C1 segment of cervical spinal cord (tissue), 14 donors: ENCODE measurements at places on chromosomes 13 and 19.
A peak's percentile ranks its signal among the peaks of the same experiment; 100 is the strongest.

GRCh38 chr13:43316946-43317353, 293.6 kb downstream of the DNAJC15 start:
- DNase-seq = no peak

- no peak for DNase-seq
Measured at GRCh38 chr13:102561933-102562332, 34.9 kb upstream of the TPP2 start.

DNA sequence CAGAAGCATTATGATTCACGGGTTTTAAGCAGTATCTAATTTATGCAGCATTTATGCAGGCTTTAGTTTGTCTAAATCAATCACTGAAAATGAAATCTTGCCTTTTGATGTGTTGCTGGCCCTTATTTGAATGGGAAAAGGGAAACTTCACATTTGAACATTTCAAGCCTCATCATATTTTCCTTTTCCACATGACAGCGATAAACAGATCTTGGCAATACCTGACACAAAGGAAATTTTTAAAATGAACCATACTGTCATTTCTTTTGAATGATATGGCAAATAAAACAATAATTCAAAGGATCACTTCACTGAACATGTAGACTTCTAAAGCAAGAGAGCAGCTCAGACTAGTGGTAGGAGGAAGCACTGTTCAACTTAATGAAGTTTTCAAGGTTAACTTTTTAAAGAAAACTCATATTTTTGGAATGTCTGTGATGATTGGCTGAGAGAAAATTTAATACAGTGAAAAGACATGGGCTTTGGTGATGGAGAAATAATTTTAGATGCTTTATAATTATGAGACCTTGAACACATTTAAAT, 198.1 kb downstream of the OXGR1 start:
- DNase-seq = no peak

DNA sequence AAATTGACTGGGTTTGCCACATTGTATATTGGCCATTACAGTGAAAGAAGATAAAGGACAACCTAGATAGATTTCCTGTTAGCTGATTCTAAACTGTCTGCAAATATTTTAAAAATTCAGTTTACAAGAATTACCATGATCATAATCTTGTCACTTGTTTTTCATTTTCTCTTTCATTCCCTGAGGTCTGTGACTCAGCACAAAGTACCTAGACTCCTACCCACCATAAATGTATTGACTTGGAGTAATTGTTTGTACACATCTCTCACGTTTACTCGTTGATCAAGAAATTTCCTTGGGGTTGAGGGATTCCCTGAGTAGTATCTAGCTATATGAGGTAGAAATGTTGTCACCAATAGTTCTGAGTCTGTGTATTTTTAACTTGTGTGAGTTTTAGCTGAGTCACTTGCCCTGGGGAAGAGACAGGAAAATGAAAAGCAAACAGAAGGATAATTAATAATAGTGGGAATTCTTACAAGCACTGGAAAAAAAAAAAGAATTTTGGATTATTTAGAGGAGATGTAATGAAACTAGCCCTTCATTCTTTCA, 299.2 kb upstream of the DACH1 start:
- no peak for DNase-seq

DNA sequence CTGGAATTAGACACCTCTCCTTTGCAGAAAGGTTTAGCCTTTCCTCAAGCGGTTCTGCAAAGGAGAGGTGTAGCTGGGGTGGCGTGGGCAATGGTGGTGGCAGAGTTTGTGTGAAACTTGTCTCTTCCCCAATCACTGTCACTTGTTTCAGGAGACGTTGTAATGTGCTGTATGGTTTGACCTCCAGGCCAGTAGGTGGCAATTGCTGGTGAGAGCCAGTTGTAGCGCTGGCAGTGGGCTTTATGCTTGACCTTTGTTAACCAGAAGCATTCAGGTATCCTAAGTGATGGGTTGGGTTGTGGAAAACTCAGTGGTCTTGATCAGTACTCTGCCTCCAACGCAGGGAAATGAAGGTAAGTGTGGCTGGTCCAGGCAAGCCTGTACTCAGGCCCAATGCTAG, 12.7 kb upstream of the LILRA5 start:
- no peak for DNase-seq

DNA sequence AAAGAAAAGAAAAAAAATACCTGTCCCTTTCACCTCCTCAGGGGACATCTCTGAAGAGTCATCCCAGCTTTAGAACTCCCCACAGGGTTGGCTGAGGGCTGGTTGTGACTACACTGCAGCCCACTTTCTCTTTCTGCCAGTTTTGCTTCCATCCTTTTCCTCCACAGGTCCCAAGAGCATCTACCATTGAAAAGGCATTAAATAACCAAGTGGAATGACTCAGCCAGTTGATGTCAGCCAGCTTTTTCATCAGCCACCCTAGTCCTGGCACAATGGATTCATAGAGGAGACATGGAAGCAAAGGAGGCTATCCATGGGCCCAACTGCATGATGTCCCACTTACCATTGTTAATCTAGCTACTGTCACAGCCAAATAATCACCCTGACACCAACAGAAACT, 9.2 kb upstream of the RCBTB1 start:
- DNase-seq = no peak

GRCh38 chr19:1848399-1849131, at the start of gene REXO1:
Gene REXO1 (minus strand): TSS chr19:1848483. CDS start chr19:1848358, 125 bp downstream.
- peak; percentile 89 for DNase-seq

DNA sequence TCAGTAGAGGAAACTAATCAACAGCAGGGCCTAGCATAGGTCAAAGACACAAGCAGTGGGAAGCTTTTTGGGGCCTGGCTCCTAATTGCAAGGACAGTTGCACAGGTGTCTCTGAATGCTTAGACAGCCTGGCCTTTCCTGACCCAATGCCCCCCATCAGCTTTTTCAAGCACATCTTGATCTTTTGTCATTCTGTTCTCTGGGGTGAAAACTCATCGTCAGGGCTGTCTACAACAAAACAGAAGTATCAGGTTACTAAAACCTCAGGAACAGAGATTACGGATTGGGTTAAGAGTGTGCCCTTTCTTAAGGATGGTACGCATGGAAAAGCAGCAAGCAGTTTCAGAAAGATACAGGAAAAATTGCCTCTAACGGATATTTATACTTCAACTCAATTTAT, 8.3 kb upstream of the ZNF254 start:
- DNase-seq = no peak

GRCh38 chr13:86826232-86826631, 844.9 kb upstream of the SLITRK5 start:
- no peak for DNase-seq

- DNase-seq = no peak
Measured at GRCh38 chr19:31980796-31981195, 364.6 kb upstream of the ZNF507 start.

DNA sequence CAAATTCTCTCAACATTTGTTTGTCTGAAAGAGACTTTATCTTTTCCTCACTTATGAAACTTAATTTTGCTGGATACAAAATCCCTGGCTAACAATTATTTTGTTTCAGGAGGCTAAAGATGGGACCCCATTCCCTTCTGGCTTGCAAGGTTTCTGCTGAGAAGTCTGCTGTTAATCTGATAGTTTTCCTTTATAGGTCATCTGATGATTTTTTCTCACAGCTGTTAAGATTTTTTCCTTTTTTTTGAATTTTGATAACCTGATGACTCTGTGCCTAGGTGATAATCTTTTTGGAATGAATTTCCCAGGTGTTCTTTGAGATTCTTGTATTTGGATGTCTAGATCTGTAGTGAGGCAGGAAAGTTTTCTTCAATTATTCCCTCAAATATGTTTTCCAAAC, 2661.4 kb downstream of the PCDH9 start:
- no peak for DNase-seq

DNA sequence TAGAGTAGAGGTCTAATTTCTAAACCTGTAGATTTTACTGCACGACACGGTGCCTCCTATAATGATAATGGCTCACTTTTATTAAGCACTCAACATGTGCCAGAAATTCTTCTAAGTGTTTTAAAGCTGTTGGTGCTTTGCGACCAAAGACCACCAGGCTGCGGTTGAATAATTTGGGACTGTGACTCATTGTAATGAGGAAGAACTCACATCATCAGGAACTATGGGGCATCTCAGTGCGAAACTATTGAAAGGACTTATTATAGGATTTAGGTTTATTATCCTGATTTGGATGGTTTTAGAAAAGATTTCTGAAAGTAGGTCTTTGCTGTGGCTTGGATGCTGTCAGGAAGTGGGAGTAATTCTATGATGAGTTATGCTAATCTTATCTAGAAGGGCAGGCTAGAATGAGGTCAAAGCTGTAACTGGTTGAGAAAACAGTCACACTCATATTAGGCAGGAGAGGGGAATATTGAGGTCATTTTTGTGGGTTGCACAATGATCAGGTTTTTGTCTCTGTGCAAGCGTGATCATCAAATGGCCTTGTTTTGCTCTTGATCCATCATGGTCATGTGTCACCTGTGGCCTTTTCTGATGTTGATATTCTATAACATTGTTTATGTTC, 266.8 kb downstream of the PCDH20 start:
- no peak for DNase-seq

GRCh38 chr19:3852614-3853254, 16.1 kb downstream of the ZFR2 start:
- no peak for DNase-seq

GRCh38 chr13:77417897-77418296, 91.0 kb upstream of the MYCBP2 start:
- DNase-seq = no peak

GRCh38 chr19:41205995-41206394, 13.0 kb downstream of the CYP2S1 start:
- no peak for DNase-seq

DNA sequence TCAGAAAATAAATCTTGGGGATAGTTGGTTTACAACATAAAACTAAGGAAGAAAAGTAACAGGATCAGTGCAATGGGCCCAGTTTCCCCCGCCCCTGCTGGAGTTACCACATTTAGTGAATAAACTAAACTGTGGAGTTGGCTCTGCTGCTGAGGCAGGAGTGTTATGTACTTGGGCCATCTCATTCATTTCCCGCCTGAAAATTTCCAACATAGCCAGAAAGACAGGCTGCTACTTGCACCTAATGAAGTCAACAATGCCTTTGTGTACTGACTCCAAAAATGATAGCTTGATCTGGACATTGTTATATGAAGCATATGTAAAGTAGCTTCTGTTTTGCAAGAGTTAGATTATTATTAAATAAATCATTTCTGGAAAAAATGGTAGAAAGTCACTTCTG, 7.9 kb upstream of the RNASEH2B start:
- no peak for DNase-seq

DNA sequence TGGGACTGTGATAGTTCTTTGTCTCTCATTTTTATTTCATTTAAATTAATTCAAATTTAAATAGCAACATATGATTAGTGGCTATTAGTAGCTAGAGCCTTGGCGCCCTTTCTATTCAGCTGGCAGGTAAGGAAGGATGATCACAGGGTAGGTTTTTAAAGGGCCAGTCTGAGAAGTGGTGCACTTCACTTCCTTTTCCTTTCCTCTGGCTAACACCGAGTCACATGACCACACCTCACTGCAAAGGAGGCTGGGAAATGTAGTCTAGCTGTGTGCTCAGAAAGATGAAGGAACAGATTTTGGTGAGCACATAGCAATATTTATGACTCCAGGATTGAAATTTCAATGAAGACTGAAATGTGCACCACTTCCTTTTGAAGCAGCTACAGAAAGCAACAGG, 128.7 kb downstream of the TSHZ3 start:
- DNase-seq = no peak

GRCh38 chr19:16897856-16898161, 9.0 kb downstream of the F2RL3 start:
- DNase-seq = no peak

GRCh38 chr19:45003485-45003884, 2.2 kb downstream of the RELB start:
- no peak for DNase-seq

DNA sequence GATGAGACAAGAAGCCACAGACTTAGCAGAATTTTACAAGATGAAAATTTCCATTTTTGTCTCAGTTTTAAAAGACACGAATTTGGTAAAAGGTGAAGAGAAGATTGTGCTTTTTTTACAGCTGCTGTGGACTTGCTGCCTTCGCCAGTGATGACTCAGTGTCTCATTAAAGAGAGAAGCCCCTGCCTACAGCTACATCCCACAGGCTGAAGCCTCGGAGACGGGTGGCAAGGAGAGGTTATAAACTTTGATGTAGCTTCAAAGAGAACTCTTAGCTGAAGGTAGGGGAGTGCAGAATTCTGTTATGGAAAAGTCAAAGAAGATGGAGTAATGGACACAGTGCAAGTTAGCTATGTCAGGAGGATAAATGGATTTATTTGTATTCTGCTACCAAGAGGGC, 683.4 kb upstream of the ARGLU1 start:
- no peak for DNase-seq

GRCh38 chr19:46426506-46427162, 2.1 kb downstream of the PNMA8C start:
- peak; percentile 81 for DNase-seq

GRCh38 chr13:46633416-46633815, 80.4 kb downstream of the LRCH1 start:
- DNase-seq = no peak

GRCh38 chr19:12833738-12834565, 427 bp downstream of the RTBDN start:
- DNase-seq = peak; percentile 58

- DNase-seq = no peak
Measured at GRCh38 chr13:28185256-28185655, 46.9 kb downstream of the PAN3 start.

GRCh38 chr19:53511933-53512374, 26.0 kb upstream of the ZNF331 start:
- no peak for DNase-seq

GRCh38 chr19:10624585-10624984, 768 bp upstream of the SLC44A2 start:
- no peak for DNase-seq

DNA sequence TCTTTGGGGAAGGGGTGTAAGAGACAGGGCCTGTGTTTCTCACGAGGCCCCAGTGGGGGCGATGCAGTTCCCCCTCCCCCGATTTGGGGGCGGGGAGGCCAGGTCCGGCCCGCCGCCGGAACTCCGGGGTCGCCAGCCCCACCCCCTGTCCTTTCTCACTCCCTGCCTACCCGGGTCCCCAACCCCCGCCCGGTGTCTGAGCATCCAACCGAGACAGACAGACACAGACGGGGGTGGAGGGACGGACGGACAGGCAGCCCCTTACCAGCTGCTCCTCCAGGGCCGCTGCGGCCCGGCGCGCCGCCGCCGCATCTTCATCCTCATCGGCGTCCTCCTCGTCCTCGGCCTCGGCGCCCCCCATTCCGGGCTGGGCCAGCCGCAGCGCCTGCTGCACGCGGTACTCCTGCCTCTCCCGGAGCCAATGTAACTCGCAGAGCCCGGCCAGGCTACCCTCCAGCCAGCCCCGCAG, 397 bp downstream of the DACT3 start:
- DNase-seq = no peak

- no peak for DNase-seq
Measured at GRCh38 chr13:60135344-60135743, 28.4 kb downstream of the DIAPH3 start.

GRCh38 chr19:51295382-51296126, 15.9 kb upstream of the IGLON5 start:
- no peak for DNase-seq

- DNase-seq = peak; percentile 39
Measured at GRCh38 chr19:34428549-34429285, 536 bp downstream of the UBA2 start.

GRCh38 chr19:4877753-4878490, 10.5 kb upstream of the PLIN3 start:
- DNase-seq = peak; percentile 81

GRCh38 chr19:4521170-4521887, 3.0 kb upstream of the PLIN4 start:
- DNase-seq = no peak
